Bone marrow (tissue), 2 donors: ENCODE measurements at places on chromosomes 7 and 10.

DNA sequence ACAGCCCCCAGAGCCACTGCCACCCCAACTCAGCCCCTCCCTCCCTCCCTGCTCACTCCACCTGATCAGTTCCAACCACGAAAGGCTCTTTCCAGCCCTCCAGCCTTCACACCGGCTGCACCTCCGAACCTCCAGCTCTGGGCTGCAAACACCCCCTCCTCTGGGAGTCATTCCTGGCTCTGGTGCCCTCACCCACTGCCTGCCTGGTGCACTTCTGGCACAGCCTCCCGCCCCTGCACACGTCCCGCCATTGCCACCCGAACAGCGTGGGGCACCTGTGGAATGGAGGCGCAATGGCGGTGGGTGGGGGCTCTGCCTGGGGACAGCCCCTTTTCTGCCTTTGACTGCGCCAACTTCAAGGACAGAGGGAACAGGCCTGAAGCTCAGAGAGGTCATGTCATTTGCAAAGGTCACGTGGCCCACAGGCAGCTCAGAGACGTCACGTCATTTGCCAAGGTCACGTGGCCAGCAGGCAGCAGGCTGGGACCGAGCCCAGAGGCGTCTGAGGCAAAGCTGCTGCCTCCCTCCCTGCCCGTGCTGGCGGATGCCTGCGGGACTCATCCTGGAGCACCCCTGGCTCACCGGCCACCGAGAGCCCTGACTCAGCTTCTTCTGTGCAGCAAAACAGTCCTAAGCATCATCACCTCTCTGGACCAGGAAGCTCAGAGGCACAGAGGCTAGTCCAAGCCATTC, 76.0 kb upstream of the DNAAF5 start:
- DNase-seq = no peak

DNA sequence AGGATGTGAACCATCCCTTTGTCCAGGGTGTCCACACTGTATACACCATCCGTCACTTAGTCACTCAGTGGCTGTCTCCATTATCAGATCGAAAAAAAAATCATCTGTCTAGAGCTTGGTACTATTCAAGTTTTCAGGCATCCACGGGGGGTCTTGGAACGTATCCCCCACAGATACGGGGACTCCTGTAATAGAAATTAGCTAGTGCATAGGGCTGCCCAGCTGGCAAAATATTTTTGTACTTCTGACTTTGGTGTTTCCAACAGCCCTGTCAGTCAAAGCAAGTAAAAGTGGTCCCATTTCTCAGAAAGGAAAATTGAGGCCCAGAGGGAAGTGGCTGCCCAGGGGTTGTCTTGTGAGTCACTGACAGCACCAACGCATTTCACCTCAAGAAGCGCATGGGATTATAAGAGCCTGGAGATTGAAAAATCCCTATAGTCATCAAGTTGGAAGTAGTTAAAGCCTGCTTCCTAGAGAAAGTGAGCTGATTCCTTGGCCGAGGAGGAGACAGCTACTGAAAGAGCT, 52.1 kb upstream of the SLC29A3 start:
- no peak for DNase-seq

DNA sequence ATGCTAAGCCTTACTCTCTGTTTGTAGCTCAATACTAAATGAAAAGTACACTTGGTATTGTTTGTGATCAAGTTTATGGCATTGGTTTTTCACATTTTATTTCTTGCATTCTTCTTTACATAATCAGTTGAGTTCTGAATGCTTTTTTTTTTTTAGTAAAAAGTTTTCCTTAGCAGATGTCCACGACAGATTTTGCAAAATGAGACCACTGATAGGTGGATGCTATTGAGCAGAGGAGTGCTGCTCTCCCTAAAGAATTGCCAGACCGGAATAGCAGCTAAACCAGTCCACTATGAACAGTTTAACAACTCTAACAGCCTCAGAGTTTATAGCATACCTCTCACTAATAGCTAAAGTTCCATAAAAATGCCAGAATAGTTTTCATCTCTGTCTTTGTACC, 225.1 kb upstream of the CACNA2D1 start:
- no peak for DNase-seq

- DNase-seq = no peak
Measured at GRCh38 chr7:816751-817671, 15.3 kb upstream of the SUN1 start.

DNA sequence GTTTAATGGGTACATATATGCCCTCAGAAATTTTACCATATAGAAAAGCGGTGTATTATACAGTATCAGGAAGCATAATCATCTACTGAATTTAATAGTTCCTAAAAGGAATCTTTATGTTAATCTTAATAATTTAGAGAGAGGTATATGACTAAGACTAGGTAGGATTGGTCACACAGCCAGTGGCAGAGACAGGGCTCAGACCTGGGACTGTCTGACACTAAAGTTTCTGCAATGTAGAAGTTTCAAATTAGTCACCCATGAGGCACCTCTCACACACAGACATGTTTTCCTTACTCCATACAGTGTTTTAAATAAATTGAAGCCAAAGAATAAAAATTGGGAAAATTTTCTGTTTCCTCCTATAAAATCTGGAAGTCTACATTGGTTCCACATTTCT, 72.8 kb upstream of the ADRA2A start:
- no peak for DNase-seq
